ENCODE measurements at places on chromosomes 1 and 21.

- no peak for DNase-seq
These were observed 224.9 kb downstream of the BACH1 start for GRCh38 chr21:29523646-29524045.

DNA sequence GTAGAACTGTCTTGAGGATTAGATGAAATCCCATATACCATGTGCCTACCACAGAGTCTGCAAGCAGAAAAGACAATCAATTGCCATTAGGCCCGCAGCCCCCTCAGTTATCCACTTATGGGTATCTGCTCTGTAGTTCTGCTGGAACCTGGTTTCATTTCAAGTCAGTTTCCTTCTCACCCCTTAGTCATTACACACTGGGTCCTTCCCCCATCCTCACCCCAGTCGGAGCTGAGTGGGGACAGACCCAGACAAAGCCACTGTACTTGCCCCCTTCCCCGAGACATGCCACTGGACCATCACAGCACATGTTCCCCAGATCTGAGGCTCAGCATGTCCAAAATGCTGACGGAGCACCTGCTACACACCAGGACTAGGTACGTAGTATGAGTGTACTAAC, 21.2 kb downstream of the PGLYRP3 start:
- no peak for DNase-seq

DNA sequence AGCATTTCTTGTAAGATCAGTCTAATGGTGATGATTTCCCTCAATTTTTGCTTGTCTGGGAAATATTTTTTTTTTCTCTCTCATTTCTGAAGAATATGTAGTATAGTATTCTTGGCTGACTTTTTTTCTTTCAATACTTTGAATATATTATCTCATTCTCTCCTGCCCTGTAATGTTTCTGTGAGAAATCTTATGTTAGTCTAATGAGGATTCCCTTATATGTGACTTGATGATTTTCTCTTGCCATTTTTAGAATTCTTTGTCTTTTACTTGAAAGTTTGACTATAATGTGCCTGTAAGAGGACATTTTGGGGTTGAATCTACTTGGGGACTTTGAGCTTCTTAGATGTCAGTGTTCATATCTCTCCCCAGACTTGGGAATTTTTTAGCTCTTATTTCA, 40.0 kb upstream of the PCBP3 start:
- no peak for DNase-seq

DNA sequence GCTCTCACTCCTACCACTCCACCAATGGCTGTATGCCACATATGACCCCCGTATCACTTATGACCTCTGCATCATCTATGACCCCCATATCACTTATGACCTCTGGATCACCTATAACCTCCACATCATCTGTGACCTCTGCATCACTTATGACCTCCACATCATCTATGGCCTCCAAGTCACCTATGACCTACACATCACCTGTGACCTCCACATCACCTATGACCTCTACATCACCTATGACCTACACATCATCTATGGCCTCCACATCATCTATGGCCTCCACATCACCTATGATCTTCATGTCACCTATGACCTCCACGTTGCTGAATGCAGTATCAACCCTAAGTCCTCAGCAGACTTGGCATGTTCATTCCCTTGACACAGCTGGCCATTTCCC, 271.2 kb downstream of the MATN1 start:
- no peak for DNase-seq

- DNase-seq, result peak; percentile 61
These were observed 1.2 kb downstream of the HDGF start for GRCh38 chr1:156750191-156750672.

DNA sequence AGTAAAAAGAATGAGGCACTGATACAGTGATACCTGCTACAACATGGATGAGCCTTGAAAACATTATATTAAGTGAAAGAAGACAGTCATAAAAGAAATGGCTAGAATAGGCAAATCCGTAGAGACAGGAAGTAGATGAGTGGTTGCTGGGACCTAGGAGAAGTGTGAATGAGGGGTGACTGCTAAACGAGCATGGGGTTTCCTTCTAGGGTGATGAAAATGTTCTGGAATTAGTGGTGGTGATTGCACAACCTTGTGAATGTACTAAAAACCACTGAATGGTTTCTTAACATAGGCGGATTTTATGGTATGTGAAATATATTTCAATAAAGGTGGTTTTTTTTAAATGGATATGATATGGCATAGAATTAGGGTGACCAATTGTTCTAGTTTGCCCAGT, 12.6 kb upstream of the SERINC2 start:
- peak; percentile 54 for DNase-seq

- DNase-seq, result peak; percentile 65
These were observed 382 bp downstream of the GPBP1L1 start for GRCh38 chr1:45686015-45686287.

GRCh38 chr1:44625348-44625747, 48.9 kb downstream of the TMEM53 start:
- no peak for DNase-seq

- peak; percentile 39 for DNase-seq
These were observed 12.7 kb downstream of the PRRX1 start for GRCh38 chr1:170676628-170677027.

- no peak for DNase-seq
These were observed 228.4 kb downstream of the ATG4C start for GRCh38 chr1:63012339-63012738.

DNA sequence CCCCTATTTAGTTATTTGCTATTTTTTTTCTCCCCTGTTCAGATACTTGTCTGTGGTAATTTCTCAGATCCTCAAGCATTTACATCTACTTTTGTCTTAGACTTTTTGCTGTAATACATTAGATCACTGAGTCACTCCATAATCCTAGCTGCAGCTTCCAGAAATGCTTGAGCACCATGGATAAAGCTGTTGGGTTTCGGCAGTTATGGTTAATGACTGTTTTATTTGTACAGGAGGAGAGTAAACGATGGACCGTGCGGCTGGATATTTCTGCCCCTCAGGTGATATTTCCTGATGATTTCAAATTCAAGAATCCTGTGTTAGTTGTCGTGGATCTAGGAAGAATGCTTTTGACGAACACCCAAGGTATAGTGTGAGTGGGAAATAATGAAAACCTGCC, 42.9 kb downstream of the VPS13D start:
- no peak for DNase-seq

DNA sequence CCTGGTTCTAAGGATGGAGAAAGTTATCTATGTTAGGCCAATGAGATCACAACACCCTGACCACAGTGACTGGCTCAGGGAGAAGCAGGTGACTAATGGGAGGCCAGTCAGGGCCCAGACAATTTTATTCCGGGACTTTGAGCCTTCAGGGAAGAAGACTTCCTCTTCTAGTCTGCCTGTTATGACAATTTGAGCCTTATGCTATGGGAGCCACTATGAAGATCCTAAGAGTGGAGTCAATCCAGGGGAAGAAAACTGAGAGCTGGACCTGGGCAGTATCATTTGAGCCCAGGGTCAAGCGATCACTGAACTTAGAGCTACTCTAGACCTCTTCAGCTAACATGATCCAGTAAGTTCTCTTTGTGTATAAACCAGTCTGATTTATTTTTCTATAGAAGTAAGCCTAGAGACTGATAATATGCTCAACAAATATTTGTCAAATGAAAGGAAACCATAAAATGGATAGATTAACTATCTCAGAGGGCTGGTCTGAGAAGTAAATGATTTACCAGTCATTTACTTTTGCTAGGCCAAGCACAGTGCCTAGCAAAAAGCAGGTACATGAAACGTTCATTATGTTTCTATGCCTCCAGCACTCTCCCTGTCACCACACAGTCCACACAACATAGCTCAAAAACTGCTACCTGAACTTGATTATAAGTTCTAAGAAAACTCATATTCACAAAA, 4.2 kb upstream of the C1orf141 start:
- DNase-seq, result no peak

DNA sequence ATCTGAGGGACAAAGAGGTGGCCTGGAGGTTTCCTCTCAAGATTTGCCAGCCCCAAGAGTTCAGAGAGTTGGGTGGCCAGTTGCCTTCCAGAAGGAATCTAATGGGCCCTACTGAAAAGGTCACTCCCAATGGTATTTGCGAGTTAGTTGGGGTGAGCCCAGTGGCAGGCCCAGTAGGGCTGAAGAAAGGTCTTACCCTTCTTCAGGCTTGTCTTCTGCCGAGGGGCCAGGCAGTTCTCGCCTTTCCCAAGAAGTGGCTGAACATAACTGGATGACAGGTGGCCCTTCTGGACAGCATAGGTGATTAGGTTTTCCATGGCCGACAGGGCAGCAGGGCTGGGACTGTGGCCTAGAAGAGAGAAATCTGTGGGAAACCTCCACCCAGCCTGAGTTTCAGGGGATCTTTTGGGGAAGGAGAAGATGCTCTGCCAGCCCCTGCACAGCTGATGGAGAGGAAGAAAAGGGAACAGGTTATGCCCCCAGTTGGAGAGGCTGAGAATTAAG, 7.2 kb downstream of the PGLYRP4 start:
- no peak for DNase-seq

DNA sequence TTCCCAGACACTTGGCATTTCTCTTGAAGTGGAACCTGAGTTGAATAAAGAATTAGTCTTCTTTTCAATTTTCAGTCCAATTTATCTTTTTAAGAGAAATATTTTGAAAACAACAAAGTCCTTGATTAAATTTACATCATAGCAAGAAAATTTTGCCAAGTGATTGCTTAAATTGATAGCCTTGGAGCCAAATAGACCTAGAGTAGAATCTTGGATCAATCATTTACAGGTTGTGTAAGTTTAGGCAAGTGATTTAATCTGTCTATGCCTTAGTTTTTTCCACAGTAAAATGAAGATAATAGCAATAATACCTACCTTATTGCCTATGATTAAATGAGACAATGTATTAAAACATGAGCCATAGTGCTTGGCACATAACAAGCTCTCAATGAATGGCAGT, 113.9 kb downstream of the LHX9 start:
- DNase-seq, result no peak

- DNase-seq, result peak; percentile 93
These were observed 163.7 kb downstream of the NTMT2 start for GRCh38 chr1:170309389-170310013.

DNA sequence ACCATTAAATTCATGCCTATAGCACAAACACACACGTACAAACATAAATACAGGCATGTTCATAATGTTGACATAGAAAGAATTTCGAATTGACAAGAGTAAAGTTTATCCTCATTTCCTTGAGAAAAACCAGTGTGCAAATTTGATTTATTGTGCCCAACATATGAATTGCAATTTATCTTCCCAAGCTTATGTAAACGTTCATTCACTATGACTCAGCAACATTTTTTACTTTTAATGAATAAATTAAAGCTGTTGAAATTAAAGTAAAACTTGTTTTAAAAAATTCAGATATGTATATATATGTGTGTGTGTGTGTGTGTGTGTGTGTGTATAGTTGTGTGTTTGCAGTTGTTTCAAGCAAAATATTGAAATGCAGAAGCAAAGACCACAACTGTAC, 1067.9 kb downstream of the BRINP3 start:
- peak; percentile 3 for DNase-seq

DNA sequence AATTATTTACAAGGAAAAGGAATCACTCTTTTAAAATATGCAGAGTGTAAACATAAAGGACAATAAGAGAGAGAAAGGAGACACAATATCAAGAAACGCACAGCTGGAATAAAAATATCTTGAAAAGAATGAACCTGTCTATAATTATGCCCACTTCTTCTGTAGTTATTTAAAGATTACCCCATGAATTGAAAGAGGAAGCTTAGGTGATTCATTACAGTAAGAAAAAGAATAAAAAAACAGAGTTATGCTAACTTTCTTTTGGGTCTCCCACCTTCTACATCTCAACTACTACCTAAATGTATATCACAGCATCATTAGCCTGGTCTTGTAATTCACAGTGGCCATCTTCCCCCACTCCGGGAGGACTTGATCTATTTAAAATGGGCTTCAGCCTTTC, 182.1 kb downstream of the MRPL39 start:
- DNase-seq, result no peak

DNA sequence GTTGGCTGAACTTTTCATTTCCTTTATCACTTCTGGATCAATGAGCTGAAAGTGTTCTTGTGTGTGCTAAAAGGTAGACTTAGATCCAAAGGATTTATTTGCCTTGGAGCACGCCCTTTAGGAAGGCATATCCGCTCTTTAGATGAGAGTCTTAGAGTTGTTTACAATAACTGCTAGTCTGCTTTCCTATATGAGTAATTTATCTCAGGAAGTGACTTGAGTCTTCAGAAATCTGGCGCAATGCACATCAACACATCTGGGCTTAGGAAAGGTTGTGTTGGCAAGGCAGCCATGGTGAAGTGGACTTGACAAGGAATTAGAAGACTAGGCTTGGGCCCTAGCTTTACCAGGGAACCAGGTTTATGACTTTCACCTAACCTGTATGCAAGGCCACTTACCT, 204.1 kb upstream of the PTGFR start:
- DNase-seq, result peak; percentile 92

GRCh38 chr1:215489771-215490565, 77.1 kb upstream of the KCTD3 start:
- DNase-seq, result peak; percentile 55

- DNase-seq, result no peak
These were observed 36.7 kb upstream of the LRRC53 start for GRCh38 chr1:74548961-74549750.

DNA sequence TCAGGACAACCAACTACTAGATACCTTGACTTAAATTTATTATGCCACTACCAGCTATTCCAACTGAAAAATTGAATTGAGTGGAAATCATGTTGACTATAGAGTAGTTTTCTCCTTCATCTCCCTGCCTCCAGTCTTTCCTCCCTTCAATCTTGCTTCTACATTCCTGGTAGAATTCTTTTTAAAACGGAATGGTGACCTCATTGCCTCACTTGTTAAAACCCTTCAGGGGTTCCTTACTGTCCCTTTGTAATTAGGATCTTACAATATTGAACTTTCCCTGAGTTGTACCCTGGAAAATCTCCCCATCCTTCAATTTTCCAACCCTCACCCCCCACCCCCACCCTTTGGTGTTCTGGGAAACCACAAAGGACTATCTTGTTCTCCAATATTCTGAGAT, 82.8 kb upstream of the ZNF326 start:
- DNase-seq, result peak; percentile 33

DNA sequence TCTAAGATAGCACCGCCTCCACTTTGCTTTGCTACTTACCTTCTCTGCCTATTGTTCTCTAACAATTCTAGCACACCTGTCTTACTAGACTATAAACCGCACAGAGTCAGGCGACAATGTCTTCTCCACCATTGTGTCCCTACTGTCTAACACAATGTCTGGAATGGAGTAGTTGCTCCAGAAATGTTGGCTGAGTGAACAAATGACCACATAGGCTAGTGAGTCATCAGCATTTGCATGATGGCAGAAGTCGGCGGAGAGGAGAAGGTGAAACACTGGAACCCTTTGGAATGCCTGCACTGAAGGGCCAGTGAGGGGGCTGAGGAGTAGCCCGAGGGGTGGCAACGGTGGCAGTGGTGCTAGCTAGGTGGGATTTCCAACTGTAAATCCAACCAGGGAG, 14.0 kb upstream of the PABPC4 start:
- peak; percentile 72 for DNase-seq

Data from ELR (cell line).